Caki2 (cell line): ENCODE measurements at places on chromosomes 3 and 15. TPM values are rescaled to one million over a fixed set of nuclear protein-coding genes. Genes with fewer than 3 reads are reported as not detected.

MCTP2 gene
- total RNA-seq: 3.5 and 13.0 TPM in 2 replicates

KAT2B gene
- total RNA-seq: 0.57 TPM in 1 of 2 replicates, not detected in the other

TF gene
- not detected in 2 replicates for total RNA-seq

PLXND1 gene
- 29.0 and 74.1 TPM in 2 replicates for total RNA-seq

SV2B gene
- total RNA-seq: not detected in 2 replicates

ITGB5 gene
- 361 and 475 TPM in 2 replicates for total RNA-seq

ATP8B4 gene
- total RNA-seq: not detected in 2 replicates

IL16 gene
- total RNA-seq: not detected in 2 replicates

SERINC4 gene
- not detected in 2 replicates for total RNA-seq
